NCI-H2227 treated with DMSO at 0.1 percent for 48 hours (cell line): ENCODE measurements at places on chromosomes 2 and 18.

DNA sequence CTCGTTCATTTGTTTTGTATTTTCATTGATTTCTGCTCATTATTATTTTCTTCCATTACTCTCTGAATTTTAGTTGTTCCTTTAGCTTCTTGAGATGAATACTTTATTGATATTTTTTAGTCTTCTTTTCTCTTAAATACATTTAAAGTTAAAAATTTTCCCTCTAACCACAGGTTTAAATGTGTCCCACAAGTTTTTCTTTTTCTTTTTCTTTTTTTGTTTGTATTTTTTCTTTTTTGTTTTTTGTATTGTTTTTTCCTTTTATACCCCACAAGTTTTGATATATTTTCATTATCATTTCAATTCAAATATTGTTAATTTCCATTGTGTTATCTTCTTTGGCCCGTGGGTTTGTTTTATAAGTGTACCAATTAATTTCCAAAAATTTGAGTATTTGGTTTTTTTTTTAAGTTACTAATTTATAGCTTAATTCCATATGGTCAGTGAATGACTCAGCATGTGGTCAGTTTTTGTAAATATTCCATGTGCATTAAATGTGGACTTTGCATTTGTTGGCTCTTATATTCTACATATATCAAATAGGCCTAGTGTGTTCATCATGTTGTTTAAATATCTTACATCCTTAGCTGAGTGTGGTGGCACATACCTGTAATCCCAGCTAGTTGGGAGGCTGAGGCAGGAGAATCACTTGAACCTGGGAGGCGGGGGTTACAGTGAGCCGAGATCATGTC, 16.2 kb downstream of the CENPO start:
- no peak for DNase-seq

DNA sequence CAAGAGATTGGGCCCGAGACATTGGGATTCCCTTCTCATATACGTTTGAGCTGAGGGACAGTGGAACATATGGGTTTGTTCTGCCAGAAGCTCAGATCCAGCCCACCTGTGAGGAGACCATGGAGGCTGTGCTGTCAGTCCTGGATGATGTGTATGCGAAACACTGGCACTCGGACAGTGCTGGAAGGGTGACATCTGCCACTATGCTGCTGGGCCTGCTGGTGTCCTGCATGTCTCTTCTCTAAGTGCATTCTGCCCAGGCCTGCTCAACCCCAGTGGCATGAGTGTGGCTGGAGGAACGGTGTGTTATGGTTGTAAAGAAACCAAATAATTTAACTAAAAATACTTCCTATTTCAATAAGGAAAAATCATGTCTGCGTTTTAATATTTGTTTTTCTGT, 29.9 kb downstream of the CPO start:
- no peak for DNase-seq

GRCh38 chr18:67540559-67540958, 24.0 kb upstream of the DSEL start:
- DNase-seq: no peak

GRCh38 chr2:205902041-205902899, 183.7 kb downstream of the INO80D start:
- DNase-seq: peak; percentile 82

GRCh38 chr2:42792583-42793333, at the start of gene HAAO:
Gene HAAO (minus strand): TSS chr2:42792583. CDS start chr2:42792536, 47 bp downstream.
- DNase-seq: no peak

DNA sequence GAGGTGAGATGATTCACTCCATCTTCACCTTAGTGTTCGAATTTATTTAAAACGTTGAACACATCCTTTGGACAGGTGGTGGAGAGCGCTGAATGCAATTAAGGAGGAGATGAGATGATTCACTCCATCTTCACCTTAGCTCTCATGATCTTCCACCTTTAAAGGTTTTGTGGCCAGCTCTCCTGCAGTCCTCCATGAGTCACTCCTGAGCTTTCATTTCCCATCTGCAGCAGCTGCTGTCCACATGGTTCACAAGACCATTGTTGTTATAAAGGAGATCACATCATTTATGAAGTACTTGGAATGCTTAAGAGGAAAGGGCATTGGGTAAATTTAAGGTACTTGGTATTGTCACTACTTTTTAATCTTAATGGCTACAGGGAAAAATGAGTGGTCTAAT, 298.5 kb downstream of the PAX3 start:
- DNase-seq: no peak

DNA sequence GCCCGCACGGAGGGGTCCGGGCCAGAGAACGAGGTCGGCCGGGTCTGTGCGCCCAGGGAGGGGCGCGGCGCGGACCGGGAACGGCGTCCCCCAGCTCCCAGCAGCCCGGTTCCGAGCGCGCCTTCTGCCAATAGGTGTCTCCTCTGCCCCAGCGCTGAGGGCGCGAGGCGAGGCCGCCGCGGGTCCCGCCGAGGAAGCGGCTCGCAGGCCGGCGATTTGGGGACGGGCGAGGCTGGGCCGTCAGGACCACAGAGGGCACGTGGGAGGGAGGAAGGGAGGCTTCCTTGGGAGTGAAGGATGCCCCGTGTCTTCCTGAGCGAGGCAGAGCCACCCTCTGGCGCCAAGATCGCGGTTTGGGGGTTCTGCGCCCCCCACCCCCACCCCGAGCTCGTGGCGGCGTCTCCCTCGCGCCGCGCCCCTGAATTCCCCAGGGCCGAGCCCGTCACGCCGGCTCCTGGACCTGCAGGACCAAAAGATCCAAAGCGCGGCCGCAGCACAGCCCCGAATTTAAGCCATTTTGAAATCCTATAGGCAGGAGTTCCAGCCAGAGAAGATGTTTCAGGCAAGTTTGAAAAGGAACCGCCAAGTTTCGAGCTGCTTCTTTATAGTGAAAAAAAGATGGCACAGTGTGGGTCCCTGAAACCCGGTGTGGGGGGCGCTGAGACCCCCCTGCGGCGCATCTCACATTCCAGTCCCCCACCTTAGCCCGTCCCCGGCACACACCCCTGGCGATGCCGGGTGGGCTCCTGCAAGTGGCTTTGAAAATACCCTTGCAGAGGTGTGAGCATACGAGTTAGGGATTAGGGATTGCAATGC, 909 bp downstream of the NFATC1 start:
- no peak for DNase-seq

DNA sequence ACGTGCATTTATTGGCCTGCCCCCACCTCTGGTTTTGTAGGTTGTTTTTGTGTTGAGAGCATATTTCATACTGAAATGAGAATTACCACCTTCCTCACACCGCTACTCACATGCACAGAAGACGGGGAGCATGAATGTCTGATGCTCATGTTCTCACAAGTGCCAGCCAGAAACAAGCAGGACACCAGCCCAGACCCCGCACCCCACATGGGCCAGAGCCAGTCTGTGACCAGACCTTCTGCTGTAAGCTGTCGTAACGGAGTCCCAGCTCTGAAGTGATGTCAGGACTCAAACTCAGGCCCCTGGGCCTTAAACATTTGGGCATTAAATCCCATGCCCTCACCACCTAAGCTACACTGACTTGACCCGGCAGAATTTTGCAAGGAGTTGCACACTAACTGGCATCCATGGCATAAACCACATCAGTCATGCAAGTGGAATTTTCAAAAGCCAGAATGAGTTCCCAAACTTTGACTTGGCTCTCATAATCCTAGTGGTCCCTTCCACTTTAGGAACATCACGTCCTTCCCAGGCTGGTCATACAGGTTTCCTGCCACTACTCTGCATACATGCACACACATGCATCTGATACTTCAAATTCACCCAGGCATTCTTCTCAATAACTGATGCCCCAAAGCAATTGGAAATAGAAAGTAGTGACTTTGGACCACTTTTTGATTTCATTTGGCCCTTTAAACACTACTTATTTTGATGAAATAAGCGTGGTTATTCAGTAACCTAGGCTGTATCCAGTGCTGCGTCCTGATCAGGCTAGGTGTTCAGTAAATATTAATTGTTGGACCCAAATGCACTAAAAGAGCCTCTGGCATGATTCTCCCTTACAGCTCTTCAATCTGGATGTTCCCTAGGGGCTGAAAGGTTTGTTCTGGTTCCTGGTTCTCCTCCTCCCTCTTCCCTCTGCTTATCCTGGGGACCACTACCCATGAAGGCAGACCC, 223.1 kb upstream of the ID2 start:
- no peak for DNase-seq

DNA sequence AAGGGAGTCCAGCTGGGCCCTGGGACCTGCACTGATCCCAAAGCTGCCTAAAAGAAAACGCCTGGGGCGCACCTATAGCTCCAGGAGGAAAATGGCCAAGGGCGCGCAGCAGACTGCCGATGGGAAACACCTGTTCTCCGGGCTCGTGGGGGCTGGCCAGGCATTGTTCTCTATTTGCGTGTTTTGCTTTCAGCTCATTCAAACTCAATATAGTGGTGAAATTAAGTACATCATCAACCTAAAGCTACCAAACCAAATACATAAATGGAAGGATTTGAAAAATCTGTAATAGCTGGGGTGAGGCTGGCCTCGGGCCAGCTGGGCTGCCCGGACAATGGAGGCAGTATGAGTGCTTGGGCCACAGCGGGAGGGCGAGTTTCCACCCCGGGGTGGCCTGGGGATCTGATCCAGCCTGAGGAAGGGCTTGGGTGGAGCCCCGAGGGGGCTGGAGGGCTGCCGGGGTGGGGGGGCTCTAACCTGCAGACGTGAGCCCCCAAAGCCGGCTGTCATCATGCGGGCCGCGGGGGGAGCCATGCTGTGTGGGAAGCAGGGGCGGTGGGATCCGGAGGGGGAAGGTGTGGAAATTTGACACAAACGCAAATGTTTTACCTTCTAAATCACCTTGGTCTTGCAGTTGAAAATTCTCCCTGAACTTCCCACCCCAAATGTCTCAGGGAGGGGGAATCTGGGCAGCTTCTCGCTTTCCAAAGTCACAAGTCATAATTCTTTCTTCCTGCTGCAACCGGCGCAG, 77.6 kb downstream of the ASB1 start:
- no peak for DNase-seq

- no peak for DNase-seq
These were observed 96.8 kb downstream of the SNTG2 start for GRCh38 chr2:1047485-1047884.

DNA sequence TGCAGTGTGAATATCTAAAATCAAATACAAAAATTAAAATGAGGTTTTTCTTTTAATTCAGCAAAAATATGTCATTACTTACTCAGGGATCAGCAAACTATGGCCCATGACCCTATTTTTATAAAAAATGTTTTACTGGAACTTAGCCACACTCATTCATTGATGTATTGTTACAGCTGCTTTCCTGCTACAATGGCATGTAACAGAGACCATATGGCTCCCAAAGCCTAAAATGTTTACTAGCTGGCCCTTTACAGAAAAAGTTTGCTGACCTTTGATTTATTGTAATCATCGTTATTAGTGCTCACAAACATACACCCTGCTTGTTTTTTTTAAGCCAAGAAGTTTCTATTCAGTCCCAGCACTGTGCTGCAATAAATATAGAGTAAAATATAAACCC, 120.3 kb downstream of the PLA2R1 start:
- no peak for DNase-seq

DNA sequence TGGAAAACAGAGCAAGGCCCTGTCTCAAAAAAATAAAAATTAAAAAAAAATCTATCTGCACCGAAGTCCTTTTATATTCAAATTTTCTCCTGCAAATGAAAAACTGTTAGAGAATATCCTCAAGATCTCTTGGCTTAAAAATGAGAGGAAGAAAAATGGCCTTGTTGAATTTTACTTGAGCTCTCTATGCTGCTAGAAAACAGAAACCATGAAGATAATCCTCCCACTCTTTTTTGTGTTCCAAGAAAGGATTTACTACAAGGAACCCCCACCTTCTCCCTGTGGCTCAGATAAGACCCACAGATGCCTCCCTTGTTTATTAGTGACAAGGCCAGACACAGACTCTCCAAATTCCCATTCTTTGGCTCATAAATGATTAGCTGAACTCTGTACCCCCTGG, 71.0 kb downstream of the SGPP2 start:
- no peak for DNase-seq

- DNase-seq: no peak
These were observed 26.7 kb downstream of the ITGA4 start for GRCh38 chr2:181483876-181484275.

DNA sequence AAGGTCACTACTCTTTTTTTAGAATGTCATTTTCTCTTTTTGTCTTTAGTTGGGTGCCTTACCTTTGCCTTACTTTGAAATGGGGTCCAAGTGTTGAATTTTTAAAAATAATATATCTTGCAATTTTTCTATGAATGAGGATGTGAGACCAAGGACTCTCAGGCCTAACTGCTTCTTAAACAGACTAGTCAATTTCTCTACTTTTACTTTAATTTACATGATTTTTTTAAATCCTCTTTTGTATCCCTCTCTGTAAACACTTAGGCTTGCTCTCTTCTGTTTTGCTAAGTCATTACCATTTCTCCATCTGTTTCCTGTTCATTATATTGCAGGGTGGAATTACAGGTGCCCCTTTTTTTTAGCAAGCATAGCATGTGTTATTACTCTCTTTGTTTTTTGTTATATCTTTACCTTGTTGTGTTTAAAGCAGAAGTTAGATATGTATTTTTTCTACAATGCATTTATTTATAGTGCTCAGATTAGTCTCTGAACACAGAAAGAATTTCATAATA, 261.8 kb downstream of the SPAG16 start:
- DNase-seq: no peak
